ENCODE measurements at places on chromosomes 3 and 15.

DNA sequence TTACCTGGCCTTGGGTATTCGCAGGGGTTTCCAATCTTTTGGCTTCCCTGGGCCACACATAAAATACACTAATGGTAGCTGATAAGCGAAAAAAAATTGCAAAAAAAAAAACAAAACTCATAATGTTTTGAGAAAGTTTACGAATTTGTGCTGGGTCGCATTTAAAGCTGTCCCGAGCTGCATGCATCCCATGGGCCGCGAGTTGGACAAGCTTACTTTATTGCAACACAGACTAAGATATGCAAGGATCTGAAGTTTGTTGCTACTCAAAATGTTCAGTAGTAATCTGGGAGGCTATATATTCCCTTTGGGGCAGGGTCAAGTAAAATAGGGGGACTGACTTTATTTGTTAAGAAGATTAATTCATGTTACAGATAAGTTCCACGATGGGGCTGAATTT is 247.9 kb downstream of the CD47 start:
- DNase-seq, result no peak

DNA sequence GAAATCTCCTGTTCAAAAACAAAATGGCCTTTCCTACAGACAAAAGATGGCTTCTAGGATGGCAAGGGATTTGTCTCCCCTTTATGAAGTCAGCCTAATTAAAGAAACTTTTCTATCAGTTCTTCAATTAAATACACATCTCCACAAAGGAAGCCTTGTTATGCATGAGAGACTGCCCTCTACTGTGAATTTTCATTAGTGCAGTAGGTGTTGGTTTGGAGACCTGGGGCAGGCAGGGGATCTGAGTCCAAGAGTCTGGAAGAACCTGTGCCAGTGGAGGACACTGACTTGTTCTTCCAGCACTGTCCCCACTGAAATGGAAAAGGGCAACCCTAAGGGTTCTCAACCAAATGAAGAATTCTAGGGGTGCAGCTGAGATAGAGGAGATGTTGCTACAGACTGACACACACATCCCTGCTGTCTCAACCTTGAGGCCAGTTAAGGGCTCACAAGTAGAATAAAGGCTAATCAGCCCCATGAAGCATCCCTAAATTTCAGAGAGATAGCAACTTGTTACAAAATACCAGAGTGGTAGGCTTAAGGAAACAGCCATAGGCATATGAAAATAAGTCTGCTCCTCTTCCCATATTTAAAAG is 174.0 kb upstream of the PRICKLE2 start:
- no peak for DNase-seq

DNA sequence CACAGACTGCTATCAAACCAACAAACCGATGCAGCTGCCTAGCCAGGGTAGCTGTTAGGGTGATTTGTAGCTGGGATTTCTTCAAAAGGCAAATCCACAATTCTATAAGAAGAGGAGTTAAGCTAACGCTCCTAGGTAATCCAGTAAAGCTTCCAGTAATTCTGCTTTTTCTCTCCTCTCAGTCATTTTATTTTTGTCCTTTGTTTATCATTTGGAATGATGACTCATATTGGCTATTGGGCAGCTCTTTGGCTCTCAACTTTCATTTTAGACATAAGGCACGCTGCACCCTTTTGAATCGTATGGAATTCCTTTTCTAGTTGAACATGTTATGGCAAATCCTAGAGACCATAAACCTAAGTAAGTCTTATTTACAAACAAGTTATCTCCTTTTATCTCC is 53.2 kb upstream of the PPARG start:
- DNase-seq, result no peak

DNA sequence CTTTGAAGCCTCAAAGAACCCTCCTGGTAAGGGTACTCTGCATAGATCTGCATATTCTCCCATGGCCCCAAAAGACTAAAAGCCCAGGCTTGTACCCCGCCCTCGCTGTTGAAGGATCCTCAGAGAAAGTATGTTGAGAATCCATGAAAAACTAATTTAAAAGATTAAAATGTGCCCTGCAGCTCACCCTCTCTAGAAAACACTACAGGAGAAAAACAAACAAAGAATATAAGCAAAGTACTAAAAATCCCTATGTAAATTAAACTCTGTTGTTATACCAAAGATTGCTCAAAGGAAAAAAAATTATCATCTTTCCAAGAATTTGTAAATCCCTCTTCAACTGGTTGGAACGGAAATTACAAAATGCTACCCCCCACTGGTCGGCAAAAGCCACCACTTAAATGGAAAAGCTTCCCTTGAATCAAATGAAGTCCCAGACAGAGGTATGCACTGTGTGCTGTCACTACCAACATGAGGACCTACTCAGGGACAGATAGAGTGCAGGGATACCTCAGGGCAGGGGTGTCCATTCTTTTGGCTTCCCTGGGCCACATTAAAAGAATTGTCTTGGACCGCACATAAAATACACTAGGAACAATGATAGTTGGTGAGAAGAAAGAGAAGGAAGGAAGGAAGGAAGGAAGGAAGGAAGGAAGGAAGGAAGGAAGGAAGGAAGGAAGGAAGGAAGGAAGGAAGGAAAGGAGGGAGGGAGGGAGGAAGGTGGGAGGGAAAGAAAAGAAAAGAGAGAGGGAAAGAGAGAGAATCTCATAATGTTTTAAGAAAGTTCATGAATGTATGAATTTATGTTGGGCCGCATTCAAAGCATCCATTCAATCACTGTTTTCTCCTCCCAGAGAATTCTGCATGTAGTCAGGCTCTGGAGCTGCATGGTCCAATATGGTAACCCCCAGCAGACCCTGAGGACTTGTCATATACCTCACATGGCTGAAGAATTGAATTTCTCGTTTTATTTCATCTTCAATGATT is 88.1 kb downstream of the MAGI1 start:
- no peak for DNase-seq

- no peak for DNase-seq
Observed at GRCh38 chr3:180116658-180117057, 79.9 kb upstream of the PEX5L start.

- DNase-seq, result no peak
Observed at GRCh38 chr3:65890328-65890727, 148.4 kb downstream of the MAGI1 start.

DNA sequence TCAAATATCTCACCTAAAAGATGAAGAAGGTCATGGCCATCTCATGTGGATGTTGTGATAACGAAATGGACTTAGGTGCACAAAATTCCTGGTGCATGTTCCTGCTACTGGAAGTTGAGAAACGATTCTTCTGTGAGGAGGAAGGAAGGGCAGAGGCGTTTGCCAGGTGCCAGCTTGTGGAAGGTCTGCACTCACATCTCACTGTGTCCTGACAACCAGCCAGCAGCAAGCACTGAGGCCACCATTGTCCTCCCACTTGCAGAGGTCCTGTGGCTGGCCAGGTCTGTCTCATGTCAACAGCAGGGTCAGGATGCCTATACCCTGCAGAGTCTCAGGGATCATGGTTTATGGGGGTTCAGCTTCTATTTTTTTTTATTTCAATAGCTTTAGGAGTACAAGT is 3.7 kb downstream of the FAM240A start:
- DNase-seq, result no peak

DNA sequence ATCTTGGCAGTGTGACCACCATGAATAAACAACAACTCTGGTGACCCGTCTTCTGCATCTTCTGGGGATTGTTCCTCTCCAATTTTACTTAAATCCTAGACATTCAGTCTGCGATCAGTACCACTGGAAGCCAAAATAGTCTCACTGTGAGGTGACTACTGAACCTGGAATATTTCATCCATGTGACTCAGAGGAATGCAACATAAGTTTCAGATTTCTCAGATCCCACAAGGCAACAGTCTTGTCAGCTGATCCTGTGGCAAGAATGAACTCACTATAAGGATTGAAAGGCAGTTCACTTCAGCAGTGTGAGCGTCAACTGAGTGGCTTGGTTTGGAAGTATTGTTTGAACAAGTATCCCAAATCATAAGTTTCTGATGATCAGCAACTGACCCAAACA is 13.2 kb downstream of the NSUN3 start:
- DNase-seq, result no peak

DNA sequence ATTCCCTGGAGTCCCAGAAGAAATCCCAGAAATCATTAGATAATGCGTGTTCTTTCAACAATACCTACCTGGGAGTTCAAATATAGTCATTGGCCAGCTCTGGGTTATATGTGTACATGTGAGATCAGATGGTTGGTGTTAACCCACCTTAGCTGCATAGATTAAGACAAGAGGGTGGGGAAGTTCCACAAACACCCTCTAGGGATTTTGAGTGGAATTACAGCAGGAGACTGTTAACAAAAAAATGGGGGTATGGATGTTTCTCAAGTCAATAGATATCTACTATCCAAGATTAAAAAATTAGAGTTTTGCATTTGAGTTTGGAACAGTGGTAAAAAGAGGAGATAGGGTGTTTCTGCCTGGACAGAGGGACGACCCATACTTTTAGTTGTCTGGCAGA is 282.5 kb upstream of the CNTN3 start:
- DNase-seq, result no peak

DNA sequence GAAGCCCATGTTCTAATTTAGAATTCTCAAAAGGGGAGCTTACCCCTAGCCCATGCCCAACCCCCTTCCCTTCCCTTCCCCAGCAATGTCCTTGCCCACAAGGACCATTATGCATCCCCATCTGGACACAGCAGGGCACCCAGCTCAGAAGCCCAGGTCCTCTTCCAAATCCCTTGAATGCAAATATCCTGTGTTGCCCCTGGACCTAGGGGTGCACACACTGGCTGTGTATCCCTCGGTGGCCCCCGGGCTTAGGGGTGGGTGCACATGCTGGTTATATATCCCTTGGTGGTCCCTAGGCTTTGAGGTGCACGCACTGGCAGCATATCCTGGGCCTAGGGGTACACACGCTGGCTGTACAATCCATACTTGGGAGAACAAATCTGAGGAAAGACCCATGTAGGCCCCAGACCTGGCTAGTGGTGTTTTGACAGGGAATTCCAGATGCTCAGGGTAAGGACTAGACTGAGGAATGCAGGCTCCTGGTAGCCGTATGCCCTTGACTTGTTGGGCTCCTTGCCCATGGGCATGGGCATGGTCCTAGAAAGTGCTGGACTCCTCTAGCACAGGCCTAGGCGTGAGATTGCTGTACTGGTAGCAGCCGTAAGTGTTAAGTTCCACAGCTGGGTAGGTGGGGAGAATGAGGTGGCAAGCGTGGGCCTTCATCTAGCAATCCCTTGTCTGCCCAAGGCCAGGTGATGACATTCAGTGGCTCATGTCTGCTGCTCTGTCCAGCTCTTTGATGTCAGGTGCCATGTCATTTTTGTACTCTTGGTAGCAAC is 222.4 kb downstream of the OPA1 start:
- DNase-seq, result no peak

GRCh38 chr3:195246581-195246995 is 24.4 kb downstream of the XXYLT1 start:
- no peak for DNase-seq

DNA sequence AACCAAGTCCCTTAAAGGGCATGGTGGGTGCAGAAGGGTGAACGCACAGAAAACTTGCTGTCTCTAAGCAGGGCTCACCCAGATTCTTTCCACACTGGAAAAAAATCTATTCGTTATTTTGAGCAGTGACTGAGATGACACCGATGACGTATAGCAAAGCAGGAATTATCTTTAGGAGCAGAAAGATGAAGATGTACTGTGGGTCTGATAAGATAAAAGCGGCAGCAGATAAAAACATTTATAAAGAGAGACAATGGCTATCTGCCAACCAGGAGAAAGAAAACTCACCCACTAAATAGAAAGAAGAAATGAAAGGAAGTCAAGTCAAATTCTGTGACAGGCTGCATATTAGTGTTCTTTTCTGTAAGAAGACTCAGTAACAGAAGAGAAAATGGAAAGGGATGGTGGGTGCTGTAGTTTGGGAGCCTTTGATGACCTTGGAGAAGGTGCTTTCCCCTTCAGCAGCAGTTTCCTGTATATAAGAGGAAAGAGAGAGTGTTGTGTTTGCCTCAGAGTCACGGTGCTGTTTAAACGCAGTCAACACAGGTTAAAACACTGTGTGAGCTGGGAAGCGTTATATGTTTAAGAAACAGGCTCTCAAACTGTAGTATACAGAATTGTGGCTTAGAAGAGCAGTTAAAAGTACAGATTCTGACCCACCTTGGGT is 111.6 kb downstream of the AQP9 start:
- DNase-seq, result no peak

DNA sequence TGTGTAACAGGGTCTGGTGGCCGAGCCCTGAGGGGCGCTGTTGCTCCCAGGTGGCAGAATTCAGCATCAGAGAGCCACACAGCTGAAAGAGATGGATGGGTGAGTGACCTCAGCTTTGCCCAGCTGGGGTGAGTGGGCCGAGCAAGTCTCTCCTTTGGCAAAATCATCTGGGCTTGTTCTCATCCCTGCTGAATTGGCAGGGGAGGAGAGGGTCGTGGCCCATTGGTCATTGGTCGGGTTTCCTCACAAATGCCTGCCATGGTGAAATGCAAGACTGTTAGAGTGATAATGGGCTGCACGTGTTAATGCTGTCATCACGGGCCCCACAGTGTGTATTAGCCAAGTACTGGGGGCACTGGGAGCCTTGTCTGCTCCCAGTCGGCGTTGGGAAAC is 15.9 kb downstream of the ABHD2 start:
- DNase-seq, result no peak

DNA sequence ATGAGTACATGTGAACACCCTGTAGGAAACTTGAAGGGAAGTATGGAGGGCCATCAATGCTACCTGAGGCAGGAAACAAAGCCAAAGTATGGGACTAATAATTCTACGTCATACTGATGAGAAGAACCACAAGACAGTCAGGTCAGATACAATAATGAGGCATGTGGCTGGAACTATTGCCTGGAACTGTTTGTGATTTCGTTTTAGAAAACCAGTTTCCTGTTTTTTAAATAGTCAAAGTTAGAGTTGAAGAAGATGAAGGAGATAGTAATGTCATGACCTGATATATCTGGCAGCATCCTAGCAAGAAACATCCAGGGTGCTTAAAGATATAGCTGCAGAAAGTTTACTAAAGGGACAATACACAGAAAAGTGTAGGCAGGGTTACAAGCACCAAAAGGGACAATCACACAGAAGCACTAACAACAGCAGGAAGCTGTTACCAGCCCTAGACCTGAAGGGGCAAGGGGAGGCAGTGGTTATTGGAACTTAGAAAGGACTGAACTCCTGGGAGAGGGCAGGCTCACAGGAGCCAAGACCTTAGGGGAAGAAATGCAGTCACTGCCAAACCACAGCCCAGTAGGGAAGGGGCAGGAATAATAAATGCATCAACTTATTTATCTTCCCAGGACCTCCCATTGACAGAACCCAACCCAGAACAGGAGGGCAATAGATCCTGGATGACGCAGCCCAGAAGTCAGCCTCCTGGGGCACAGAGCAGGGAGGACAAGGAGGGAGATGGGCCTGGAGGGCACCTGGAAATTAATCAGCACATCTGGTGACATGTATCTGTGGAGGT is 302.1 kb upstream of the STT3B start:
- DNase-seq, result no peak

GRCh38 chr3:112384769-112385168 is 51.8 kb downstream of the CD200 start:
- DNase-seq, result no peak

DNA sequence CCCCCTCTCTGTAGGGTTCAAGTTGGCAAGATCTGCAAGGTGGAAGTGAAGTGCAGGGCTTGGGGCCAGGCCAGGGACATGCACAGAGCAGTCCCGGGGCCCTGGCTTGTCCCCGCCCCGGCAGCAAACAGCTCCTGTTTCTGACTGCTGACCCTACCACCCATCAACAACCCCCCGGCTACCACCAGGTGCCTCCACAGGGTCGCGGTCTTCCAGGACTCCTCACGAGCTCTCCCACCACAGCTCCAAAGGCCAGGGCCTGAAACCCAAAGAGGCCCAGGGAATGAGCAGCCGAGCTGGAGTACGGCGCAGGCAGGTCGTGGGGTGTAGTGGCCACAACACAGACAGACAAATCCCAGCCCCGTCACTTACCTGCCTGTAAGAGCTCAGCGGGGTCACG is 121.3 kb upstream of the SMAD3 start:
- DNase-seq, result no peak
